NCI-H524 (cell line): ENCODE measurements at places on chromosomes 11 and 22.

- DNase-seq: no peak
These were observed 441.0 kb downstream of the NTM start for GRCh38 chr11:131811383-131811782.

DNA sequence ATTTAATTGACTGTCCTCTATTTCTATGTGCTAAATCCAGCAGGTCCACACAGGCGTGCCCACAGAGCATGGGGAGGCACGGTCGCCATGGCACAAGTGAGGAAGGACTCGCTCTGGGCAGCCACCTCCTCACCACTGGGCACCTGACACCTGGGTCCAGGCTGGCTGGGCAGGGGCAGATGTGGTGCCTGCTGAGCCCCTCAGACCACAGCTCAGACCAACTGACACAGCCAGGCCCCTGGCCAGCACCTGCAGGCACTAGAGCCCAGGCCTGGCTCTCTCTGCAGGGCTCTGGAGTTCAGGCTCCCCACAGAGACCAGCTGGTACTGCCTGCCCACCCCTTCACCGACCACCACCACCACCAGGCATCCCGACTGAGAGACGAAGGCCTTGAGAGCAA is 27.9 kb downstream of the LINC01488 start:
- no peak for DNase-seq

DNA sequence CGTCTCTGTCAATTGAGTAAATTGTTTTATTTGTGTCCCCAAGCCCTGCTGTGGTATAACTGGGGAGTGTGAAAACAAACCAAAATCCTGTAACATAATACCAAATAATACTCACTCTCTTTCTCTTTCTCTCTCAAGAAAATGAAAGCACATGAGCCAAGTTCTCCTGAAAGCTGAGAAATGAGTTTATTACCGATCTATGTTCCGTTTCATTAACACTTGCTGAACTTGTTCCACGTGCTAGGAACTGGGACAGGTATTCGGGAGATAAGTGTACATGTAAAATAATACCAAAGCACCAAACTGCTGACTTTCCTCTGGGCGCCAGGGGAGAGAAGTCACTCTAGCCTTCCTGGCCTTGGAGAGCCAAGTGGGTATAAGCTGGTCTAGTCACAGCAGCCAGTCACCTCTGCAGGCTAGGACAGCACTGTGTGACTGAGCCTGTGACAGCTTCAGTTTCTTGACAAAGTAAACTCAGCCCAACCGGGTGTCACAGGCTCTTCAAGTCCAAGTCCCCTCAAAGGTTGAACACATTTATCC is 23.1 kb downstream of the CD6 start:
- DNase-seq: no peak

DNA sequence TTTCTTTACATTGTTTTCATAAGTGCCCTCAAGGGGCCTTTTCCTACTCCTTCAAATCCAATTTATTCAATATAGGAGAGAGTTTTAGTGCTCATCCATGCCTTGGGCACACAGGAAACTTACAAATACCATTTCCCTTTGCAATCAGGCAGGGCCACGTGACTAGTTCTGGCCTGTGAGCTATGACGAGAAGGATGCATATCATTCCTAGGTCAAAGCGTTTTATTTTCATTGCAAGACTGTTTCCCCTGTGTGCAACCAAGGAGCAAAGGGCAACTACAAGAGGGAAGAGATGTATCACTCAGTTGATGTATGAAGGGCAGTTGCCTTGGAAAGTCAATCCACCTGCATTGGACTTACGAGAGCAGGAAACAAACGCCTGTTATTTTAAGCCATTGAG is 1.9 kb upstream of the TRAF6 start:
- no peak for DNase-seq

GRCh38 chr11:113856966-113857759 is 18.2 kb downstream of the USP28 start:
- DNase-seq: no peak

GRCh38 chr22:42025421-42025820 is 26.8 kb downstream of the WBP2NL start:
- no peak for DNase-seq
